ENCODE measurements at places on chromosomes 7 and 10.

DNA sequence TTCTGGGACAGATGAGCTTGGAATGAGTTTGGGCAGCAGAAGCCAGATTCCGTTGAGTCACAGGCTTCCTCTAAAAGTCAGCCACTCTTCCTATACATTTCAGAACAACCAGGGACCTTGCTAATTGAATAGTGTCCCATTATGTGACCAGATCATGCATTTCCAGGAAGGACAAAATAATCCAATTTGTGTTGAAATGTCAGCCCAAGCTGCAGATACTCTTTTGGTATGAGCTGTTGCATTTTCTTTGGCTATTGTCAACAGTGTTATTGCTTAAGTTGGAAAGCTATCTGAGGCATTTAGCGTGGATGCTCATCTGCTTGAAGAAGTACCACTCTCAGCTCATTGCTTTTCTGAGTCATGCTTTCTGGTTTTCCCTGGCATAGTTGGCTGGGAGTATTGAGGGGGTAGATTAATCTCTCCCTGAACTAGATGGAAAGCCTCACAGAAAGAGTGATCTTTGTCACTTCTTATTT, 223.7 kb upstream of the HABP2 start:
- DNase-seq: no peak

DNA sequence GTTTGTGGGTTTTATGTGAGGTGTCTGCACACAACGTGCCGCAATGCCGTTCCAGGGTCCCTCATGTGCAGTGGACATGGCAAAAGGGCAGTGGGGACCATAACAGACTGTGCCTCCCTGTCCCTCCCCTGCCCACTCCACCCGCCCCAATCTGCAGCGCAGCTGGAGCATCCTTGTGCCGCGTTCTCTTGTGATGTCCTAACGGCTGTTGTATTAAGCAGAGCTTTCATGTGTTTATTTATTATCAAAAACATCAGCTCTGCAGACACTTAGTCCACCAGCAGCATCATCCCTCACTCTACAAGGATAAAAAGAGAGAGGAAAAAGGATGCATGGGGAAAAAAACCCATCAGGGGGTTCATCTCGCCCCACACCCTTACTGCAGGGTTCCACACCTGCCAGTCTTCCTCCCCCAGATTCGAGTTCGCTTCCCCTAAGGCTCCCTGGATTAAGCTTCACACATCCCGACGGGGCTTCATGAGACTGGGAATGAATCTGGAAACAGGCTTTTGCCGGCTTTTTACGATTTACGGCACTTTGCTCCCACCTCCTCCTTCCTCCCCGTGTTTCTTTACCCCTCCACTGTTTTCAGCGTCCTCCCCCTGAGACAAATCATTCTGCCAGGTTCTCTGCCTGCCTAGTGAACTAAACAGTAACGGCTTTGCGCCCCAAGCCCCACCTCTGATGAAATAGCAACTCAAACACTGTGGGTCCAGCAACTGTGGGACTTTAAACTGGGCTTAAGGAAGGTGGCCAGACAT, 301.4 kb downstream of the CAMK1D start:
- DNase-seq: no peak

DNA sequence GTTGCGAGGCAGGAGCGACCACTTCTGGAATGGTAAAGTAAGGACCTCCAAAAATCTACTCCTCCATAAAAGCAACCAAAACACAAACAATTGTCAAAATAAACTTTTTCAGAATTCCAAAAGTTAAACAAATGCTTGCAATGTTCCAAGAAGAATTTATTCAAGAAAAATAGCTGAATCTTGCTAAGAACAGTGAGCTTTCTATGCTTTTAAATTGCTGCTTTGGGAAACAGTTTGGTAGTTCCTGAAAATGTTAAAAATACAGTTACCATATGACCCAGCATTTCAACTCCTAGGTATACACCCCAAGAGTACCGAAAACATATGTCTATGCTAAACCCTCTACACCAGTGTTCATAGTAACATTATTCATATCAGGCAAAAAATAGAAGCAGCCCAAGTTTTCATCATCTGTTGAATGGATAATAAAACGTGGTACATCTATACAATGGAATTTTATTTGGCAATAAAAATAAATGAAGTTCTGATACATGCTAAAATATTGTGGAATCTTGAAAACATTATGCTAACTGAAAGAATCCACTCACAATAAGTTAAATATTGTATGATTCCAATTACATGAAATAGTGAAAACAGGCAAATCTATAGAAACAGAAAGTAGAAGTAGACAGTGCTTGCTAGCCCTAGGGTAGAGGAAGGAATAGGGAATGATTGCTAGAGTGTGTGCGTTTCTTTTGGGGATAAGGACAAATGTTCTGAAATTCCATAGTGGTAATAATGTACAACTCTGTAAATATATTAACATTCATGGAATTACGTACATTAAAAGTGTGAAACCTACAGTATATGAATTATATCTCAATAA, 57.0 kb downstream of the LRRN3 start:
- DNase-seq: no peak

DNA sequence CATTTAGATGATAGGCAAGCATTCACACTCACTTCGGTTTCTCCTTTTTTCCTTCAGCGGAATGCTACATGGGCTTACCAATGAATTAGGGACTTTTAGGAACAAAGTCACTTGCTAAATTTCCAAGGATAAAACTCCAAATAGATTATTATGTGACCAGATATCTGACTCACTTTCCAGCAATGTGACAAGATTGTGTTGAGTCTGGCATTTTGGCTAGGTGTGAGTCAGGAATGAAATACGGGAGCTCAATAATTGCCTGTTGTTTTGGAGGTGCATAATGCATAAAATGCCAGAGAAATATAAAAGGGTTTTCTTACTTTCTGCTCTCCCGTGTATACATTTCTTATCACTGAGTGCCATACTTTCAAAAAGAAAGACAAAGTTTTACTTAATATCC, 721.1 kb downstream of the KCNMA1 start:
- DNase-seq: no peak
